ENCODE measurements at places on chromosomes 6 and 20.

GRCh38 chr6:37491171-37491829 is 8.4 kb downstream of the CCDC167 start:
- DNase-seq: no peak

DNA sequence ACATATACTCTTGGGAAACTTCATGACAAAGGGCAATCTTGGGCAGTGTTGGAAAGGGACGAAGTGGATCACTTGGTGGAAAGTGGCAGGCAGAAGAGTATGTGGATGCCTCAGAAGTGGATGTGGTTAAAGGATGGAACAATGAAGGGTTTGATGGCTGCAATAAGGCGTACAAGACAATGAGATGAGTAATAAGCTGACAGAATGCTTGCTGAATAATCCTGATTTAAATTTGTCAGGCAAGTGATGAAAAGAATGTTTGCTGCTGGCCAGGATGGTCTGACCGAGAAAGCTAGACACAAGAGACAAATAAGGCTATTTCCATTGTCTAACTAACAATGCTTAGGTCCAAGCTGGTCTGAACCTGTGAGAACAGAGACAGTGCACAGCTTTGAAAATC is 61.6 kb upstream of the CEP85L start:
- no peak for DNase-seq

GRCh38 chr20:13220904-13221297 is at the start of gene ISM1:
ISM1 (plus strand) TSS chr20:13221274; CDS start chr20:13221777, 503 bp downstream.
- peak; percentile 7 for DNase-seq

GRCh38 chr6:134719286-134719685 is 230.6 kb downstream of the ALDH8A1 start:
- no peak for DNase-seq

DNA sequence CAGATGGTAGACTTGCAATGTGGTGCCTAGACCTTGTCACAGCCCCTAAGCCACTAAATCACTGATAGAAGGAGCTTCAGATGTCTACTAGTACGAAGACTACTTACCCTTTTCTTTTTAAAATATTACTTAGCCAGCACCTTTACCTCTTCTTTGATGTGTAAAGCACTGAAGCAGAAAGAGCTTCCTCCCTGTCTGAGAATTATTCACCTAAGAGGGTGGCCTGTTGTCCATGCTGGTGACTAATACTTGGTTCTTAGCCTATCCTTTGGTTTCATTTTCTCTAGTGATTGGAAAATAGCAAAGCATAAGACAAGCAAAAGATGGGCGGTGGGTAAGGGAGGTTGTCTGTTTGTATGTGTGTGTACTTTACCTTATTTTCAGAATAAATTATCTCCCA is 794.6 kb downstream of the TFAP2A start:
- no peak for DNase-seq

DNA sequence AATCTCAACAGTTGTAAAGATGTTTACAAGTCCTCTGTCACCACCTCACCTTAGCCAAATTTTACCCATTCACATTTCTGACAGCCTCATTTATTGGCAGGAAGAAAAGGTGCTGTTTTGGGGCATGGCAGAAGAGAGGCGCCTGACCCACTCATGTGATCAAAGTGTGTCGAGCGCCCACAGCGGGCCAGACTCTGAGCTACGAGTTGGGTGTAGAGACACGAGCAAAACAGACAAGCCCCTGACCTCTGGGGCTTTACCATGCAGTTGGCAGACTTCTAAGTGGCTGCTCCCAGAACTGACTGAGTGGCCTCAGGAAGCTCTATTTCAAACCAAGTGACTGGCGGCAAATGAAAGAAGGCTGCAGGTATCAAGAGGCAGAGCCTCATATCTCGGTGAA is 167.0 kb downstream of the SOBP start:
- DNase-seq: no peak

DNA sequence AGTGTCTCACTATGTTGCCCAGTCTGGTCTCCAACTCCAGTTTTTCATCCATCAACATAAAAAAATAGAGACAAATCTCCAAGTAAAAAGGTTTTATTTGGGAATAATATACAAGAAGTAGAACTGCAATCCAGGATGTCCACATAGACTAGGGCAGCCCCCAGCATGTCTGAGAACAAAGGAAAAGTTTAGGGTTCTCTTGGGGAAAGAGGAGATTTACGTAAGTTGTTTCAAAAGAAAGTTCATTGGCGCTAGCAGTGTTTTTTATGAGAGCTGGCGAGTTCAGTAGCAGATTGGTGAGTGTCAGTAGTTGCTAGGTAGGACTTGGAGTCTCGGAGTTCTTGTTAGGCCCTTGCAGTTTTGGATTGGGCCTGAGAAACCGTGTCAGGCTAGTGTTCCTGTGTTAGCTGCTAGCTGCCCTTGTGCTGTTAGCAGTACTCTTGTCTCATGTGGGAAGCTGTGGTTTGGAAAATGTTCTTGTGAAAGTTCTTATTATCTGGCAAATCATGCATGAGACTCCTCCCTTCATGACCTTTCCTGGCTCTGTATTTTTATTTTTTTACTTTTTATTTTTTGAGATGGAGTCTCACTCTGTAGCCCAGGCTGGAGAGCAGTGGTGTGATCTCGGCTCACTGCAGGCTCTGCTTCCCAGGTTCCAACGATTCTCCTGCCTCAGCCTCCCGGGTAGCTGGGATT is 24.7 kb downstream of the TTLL9 start:
- no peak for DNase-seq

DNA sequence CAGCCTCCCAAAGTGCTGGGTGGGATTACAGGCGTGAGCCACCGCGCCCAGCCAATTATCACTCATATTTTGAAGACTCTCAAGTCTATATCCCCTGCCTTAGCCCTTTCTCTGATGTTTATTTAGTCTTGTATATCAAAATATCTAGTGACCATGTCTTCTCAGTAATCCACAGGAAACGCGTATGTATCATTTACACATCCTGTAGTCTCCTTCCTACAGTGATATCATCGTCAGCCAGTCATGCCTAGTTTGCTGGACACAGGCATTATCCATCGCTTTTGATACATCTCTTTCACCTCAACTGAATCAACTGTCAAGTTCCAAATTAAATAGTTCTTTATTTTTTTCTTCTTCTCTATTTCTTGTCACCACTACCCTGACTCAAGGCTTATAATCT is 223.7 kb downstream of the NKAIN2 start:
- DNase-seq: no peak

DNA sequence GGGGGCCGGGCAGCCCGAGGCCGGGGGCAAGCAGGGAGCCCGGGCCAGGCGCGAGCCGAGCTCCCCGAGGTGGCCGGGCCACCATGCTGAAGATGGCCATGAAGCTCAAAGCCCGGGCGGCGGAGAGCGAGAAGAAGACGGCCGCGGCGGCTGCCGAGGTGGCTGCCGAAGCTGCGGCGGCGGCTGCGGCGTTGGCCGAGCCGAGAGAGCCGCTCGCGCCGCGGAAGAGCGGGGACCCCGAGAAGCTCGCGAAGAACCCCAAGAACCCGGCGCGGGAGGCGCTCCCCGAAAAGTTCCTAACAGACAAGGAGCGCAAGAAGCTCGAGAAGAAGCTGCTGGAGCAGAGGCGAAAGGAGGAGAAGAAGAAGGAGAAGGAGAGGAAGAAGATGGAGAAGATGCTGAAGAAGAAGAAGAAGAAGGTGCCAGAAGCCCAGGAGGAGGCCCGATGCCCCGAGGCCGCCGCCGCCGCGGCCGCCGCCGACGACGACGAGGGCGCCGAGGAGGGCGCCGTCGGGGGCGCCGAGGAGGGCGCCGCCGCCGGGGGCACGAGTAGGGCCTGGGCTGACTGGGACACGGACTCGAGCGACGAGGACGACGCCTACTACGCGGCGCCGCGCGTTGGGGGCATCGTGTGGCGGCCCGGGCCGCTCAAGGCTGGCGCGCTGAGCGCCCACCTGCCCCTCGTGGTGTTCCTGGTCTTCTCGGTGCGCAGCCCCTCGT is 37.4 kb downstream of the GNAS start:
- peak; percentile 26 for DNase-seq

DNA sequence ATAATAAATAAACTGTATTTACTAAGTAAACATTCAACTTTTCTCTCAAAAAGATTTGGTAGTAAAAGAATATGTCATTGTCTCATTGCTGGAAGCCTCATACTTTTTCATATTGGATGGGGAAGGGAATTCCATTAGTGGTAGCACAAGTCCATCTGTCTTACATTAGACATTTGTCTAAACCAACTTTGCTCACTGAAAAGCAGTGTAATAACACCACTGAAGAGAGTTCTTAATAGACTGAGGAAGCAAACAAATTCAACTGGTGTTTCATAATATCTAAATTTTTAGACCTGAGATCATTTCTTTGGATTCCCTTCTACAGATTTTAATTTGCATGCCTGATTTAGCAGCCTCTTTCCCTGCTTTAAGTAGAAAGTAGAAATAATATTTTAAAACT is 62.7 kb downstream of the PLCB1 start:
- DNase-seq: no peak

DNA sequence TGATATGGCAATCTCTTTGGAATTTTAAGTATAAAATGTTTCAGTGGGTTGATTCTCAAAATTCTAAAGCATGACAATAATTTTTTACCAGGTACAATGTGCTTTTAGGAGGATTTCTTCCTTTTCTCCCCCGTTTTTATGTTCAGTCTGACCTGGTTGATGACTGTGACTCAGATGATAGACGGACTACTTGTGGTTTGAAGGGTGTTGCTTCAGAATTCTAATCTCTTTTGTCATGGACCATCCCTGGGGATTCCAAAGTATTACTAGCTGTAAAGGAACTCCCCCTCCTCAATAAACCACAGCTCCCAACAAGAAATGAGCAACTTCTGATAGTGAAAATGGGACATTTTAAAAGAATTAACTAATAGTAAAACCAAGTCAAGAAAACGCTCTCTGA is 34.9 kb upstream of the TNFAIP3 start:
- DNase-seq: no peak

DNA sequence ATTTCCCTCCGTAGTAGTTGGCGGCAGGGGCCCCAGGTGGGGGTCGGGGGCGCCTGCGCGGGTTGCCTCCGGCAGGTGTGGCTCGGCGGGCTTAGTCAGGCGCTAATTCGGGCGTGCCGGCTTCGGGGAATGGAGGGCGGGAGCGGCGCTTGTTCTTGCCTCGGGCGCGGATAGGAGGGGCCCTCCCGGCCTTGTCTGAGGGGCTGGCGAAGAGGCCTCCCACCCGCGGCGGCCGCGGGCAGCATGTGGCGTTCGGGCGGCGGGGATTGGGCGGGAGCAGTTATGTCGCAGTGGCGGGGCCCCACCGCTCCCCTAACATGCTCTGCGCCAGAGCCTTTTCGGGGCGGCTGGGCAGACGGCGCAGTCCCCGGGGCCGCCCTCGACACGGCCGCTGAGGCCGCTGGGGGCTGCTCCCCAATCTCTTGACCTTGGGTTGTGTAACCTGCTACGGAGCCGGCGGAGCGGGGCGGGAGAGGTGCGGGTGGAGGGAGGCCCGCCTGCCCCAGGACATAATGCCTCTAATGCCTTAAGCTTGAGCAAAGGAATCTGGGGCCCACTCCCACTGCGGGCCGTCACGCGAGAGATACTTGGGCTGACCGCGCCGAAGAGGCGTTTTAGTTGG is 1.1 kb downstream of the AMD1 start:
- DNase-seq: peak; percentile 67

DNA sequence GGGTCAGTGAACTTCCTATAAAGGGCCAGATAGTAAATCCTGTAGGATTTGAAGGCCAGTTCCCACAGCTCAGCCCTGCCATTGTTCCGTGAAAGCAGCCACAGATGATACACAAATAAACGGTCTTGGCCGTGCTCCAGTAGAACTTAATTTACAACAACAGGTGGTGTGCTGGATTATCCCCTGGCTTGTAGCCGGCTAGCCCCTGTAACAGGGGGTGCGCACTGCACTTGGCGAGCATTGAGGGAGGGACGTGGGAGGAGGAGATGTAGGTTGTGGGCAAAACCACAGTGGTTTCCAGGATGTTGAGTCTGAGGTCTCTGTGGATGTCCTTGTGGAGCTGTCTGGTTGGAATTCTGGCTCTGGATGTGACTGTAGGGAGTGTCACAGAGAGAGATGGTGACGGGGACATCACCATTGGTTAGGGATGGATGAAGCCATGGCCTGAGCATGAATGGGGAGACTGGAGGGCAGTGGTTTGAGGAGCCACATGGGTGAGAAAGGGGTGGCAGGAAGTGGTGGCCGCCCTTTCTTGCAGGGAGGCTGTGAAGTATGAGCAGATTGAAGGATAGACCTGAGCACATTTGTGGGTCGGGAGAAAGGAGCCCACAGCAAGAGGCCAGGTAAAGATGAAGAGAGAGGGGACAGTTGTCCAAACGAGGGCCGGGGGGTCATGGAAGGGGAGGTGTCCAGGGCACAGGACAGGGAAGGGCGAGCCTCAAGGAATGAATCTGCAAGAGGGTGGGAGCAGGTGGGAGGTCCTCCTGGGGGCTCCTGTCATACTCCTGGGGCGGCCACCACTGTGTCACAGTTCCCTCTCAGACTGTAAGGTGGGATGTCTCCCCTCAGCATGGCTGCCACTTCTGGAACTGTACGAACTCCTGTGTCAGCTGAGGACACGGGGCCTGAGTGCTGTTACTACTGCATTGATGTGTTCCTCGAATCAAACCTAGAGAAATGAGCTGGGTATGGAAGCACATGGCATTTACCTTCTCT is 53.6 kb downstream of the CDH26 start:
- DNase-seq: no peak

DNA sequence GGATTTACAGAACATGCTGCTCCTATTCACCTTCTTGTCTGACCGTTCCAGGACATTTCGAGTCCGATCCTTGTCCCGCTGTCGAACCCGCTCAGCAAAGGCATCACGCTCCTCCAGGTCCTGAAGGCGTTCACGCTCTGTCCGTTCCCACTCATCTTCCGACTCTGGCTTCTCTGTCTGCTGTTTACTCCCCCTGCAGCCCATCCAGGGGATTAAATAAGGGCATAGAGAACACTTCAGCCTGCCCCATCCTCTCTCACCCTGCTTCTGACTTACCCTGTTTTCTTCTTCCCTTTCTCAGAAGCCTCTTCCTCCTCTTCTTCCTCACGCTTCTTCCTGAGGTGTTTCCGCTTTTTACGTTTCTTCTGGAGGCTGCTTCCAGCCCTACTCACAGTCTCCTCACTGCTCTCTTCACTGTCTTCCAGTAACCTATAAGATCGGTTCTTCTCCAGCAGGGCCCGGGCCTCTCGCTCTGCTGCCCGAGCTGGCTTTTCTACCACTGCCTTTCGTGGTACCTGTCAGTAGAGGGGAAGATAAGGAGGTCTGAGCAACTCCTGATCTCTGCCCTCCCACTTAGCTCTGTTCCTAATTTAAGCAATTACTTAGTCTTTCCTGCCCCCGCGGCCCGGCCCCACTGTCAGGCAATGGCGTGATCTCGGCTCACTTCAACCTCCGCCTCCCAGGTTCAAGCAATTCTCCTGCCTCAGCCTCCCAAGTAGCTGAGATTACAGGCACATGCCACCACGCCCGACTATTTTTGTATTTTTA is 1.9 kb downstream of the DHX16 start:
- no peak for DNase-seq

DNA sequence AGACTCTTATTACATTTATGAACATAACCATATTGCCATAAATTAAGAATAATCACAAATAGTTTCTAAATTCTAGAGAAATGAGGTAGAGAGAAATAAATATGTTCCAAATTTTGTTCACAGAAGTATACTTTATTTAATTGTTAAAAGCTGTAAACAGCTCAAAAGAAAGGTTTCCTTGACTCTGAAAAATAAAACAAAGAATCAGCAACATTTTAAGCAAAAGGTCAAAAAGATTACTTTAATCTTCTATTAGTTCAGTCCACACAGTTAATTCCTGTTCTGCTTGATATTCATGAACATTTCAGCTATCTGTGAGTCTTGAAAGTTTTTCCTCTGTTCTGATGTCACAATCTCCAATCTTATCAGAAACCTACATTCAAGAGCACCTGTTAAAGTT is 197.9 kb downstream of the GJA1 start:
- no peak for DNase-seq

Data from T-helper 2 cell (primary cell).